ENCODE measurements at places on chromosomes 1 and 21. TPM values are rescaled to one million over a fixed set of nuclear protein-coding genes. Genes with fewer than 3 reads are reported as not detected.

FAM151A gene
- not detected for total RNA-seq

SLC16A4 gene
- 31.6 TPM for total RNA-seq

S100A1 gene
- 0.78 TPM for total RNA-seq

CD48 gene
- total RNA-seq, result 1.3 TPM

SLAMF1 gene
- total RNA-seq, result not detected

ERICH3 gene
- 0.23 TPM for total RNA-seq

CD52 gene
- total RNA-seq, result not detected

BCAR3 gene
- 31.4 TPM for total RNA-seq

NTMT2 gene
- not detected for total RNA-seq

PRMT6 gene
- total RNA-seq, result 22.6 TPM

PAX7 gene
- total RNA-seq, result 0.10 TPM

OR2T11 gene
- total RNA-seq, result not detected

DPT gene
- 0.97 TPM for total RNA-seq

MASP2 gene
- total RNA-seq, result 2.6 TPM

CASQ1 gene
- total RNA-seq, result 0.18 TPM

ADCY10 gene
- 0.41 TPM for total RNA-seq

FOXJ3 gene
- total RNA-seq, result 48.6 TPM

SYT14 gene
- 9.9 TPM for total RNA-seq

SELENBP1 gene
- 124 TPM for total RNA-seq

NPHS2 gene
- not detected for total RNA-seq

GUCA2A gene
- not detected for total RNA-seq

CCDC190 gene
- total RNA-seq, result 0.19 TPM

TMPRSS3 gene
- total RNA-seq, result 0.15 TPM

SPRR3 gene
- total RNA-seq, result 0.92 TPM

C1orf122 gene
- total RNA-seq, result 58.6 TPM

HNRNPCL1 gene
- total RNA-seq, result 0.92 TPM

TRPM2 gene
- 0.05 TPM for total RNA-seq

PAPPA2 gene
- 6.4 TPM for total RNA-seq

DENND2C gene
- total RNA-seq, result 0.63 TPM

OR2L8 gene
- 0.36 TPM for total RNA-seq

HSPB7 gene
- 0.23 TPM for total RNA-seq

RXRG gene
- 18.9 TPM for total RNA-seq

NCF2 gene
- 0.38 TPM for total RNA-seq

SLC44A5 gene
- total RNA-seq, result not detected

SLC25A33 gene
- total RNA-seq, result 11.8 TPM

TMIGD3 gene
- 0.68 TPM for total RNA-seq

PBX1 gene
- total RNA-seq, result 27.8 TPM

NR1I3 gene
- total RNA-seq, result 4.0 TPM

CRNN gene
- 0.16 TPM for total RNA-seq

RIMS3 gene
- total RNA-seq, result 112 TPM

PADI6 gene
- total RNA-seq, result not detected

DR1 gene
- 56.2 TPM for total RNA-seq

HES3 gene
- total RNA-seq, result not detected

NHLH1 gene
- total RNA-seq, result 10.7 TPM

VHLL gene
- 1.4 TPM for total RNA-seq
